DMS153 (cell line): ENCODE measurements at places on chromosomes 6 and 20.

DNA sequence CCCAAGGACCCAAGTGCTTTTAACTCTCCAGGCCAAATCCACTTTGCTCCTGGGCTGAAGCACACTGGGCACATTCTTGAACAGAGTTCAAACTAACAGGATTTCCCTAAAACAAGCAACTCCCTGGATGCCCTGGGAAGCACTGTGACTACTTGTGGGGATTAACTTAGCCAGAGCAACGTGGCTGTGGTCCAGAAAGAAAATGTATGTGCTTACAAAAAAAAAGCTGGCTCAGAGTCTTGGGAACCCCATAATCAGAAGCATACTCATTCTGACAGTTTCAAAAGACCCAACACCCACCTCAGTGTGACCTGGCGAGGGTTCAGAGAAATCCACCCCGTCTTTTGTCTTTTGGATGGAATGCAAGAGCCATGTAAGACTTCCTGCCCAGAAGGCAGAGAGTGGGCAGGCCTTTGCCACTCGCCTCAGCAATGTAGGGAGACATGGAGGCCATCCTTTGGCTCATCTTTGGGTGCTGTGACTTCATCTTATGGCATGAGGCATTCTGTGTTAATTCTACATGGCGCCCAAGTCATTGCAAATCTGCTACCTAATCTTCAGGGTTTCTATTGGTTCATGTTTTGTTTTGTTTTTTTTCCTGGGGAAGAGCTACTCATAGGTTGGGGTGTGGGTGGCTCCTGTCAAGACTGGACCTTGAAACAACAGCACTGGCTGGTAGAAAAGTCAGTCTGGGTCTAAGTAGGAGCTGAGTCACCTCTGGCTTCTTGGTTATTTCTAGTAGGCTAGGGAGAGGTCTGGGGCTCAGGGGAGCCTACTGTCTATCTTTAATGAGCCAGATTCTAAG, 248.6 kb upstream of the SUPT3H start:
- DNase-seq, result no peak

- no peak for DNase-seq
These were observed 33.3 kb downstream of the BPIFB1 start for GRCh38 chr20:33316343-33316742.

- DNase-seq, result no peak
These were observed 179.4 kb upstream of the PDE10A start for GRCh38 chr6:165842281-165842936.

GRCh38 chr6:124960757-124961463, 1.3 kb upstream of the RNF217 start:
- no peak for DNase-seq

GRCh38 chr6:65091561-65091960, 615.5 kb downstream of the EYS start:
- DNase-seq, result no peak

DNA sequence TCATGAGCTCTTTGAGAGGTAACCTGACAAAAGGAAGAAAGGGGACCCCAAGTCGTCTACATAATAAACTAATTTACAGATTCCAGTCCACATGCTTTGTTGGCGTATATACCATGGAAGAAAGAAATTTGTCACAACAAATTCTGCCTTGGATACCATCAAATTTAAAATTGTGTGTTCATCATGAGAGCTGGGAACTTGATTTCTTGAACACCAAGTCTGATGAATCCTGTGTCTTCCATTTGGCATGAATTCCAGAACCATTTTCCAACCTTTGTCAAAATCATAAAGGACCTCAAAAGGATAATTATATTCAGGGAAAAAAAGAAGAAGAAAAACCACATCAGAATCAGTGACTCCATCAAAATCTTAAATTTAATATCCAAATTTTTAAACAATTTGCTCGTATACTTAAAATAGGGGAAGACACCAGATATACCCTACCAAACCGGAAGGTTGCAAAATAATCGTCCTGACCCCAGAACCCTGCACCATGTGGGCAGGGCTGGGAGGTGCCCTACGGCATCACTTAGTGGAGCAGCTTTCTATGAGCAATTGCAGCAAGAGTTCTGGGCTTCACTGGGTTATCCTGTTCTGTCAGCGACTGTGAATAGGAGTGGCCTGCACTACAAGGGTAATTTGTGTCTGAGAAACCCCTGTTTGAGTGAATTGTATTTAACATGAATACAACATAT, 74.1 kb upstream of the INSM1 start:
- no peak for DNase-seq

DNA sequence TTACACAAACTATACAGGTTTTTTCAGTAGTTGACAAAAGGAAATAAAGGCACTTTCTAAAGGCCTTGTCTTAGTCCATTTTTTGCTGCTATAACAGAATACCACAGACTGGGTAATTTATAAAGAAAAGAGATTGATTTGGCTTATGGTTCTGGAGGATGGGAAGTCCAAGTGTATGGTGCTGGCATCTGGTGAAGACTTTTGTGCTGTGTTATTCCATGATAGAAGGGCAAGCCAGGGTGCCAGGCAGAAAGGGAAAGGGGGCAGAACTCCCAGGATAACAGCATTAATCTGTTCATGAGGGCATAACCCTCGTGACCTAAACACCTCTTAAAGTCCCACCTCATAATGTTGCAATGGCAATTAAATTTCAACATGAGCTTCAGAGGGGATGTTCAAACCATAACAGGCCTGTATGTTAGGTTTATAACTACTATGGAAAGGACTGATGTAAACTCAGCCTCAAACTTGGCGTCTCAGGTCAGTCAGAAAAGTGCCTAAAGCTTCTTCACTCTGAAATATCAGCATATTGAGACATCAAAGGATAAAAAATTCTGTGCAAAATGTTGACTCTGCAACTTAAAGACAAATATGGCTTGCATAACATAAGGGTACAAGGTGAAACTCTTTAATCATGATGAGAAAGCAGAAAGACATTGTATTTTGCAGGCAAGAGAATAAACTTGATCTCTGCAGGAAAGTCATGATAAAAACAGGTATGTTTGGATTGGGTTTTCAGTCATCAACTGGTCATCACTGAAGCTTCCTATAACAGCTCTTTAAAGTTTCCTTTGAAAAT, 42.8 kb downstream of the RNF217 start:
- DNase-seq, result no peak

GRCh38 chr6:49384904-49385303, 78.1 kb downstream of the MMUT start:
- DNase-seq, result no peak
